ENCODE measurements at places on chromosomes 6 and 20. TPM values are rescaled to one million over a fixed set of nuclear protein-coding genes. Genes with fewer than 3 reads are reported as not detected.

The ESR1 gene
- 0.44 TPM for polyA plus RNA-seq

DNA sequence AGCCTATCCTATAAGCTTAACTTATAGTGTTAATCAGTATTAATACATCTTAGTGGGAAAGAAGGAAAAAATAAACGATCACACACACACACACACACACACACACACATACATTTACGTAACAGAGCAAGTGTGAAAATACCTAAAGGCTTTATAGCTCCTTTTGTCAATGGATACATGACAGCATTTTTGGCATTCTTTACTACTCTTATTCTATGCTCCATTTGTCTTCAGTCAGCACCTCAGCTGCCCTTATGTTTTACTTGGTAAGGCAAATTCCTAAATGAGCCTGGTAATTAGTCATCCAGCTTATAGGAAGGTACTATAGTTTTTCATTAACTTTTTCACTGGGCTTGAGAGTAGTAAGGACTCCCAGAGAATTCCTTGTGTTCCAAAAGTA lies 25.1 kb upstream of the SLC17A3 start:
- no peak for DNase-seq

DNA sequence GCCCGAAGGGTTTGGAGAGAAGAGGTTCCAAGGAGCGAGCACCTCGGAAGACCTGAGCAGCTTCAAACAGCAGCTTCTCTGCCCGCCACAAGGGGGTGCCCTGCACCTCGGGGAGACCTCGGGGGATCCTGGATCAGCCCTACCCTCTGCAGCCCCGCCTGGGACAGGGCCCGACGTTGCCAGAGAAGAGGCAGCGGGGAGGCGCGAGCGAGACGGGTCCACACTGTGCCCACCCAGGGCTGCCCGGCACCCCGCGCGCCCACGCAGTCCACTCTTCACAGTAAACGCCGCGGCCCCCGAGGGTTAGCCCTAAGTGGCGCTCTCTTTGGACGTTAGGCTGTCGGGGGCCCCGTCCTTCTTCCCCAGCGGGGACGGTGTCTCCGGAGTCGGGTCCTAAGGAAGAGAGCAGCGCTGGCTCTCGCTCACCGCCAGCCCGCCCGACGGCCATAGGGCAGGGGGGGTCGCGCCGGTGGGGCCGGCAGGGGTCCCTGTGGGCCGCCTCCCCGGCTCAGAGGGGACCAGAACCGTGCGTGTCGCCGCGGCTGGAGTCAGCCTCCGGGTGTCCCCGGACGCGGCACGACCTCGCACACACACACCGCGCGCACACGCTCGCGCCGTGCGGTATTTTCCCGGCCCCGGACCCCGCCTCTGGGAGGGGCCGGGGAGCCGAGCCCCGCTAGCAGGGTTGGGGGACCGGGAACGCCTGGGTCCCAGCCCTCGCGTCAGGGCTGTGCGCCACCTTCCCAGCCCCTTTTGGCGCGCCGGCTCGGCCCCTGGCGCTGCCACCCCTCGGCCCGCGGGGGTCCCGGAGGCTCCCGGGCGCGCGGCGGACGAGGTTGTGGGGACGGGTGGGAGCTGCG lies 929 bp downstream of the CDH22 start:
- DNase-seq, result peak; percentile 25

DNA sequence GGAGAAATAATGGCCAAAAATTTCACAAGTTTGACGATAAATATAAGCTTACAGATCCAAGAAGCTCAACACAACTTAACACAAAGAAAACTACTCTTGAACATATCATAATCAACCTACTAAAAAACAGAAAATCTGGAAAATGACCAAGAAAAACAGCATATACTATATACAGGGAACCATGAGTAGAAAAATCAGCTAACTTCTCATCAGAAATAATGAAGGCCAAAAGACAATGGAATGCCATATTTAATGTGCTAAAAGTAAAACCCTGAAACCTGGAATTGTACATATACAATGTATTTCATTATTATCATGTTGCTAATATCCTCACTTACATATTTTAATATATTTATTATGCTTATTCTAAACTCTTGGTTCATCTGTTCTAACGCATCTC lies 25.3 kb downstream of the MAPK13 start:
- DNase-seq, result no peak

- no peak for DNase-seq
These were observed 3.1 kb upstream of the TTK start for GRCh38 chr6:80001337-80001736.

- DNase-seq, result no peak
These were observed 3.3 kb downstream of the ENTPD6 start for GRCh38 chr20:25198663-25199383.

DNA sequence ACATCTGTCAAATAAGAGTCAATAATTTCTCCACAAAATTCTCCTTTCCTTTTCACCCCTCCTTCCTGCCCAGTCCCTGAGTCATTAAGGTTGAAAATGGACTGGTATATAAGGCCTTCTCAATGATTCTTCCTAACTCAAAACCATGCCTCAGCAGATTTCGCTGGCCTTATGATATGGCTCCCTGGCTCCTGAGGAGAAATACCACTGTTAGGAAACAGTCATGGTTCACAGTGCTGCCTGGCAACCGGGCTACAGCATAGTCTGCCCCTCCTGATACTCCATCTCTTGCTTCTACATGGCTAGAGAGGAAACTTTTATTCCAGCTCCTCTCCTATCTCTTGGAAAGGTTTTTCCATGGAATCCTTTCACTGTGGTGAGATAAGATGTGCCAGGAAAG lies 4.7 kb downstream of the UBE2J1 start:
- no peak for DNase-seq

DNA sequence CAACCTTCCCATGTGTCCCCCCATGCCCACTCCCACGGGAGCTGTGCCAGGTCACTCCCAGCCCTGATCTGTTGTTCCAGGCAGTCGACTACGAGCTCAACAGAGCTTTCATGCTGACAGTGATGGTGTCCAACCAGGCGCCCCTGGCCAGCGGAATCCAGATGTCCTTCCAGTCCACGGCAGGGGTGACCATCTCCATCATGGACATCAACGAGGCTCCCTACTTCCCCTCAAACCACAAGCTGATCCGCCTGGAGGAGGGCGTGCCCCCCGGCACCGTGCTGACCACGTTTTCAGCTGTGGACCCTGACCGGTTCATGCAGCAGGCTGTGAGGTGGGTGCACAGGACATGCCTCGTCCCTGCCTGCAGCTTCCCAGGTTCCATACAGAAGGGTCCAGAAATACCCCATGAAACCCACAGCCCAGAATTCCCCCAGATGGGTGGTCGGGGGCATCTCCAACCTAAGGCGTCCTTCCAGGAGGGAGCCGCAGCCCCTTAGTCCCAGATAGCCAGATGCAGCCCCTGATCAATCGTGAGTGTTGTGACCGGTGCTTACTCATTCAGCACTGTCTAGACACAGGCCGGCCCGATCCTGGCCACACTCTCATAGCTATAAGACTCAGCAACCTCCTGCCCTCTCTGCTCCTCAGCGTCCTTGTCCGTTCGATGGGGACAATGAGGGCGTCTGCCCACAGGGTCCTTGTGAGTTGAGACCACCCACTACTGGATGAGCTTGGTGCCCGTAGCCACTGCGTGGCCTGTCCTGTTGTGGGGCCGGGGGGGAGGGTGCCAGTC lies 142.1 kb downstream of the TAF4 start:
- DNase-seq, result no peak

The TSHZ2 gene
- polyA plus RNA-seq, result 4.0 TPM

DNA sequence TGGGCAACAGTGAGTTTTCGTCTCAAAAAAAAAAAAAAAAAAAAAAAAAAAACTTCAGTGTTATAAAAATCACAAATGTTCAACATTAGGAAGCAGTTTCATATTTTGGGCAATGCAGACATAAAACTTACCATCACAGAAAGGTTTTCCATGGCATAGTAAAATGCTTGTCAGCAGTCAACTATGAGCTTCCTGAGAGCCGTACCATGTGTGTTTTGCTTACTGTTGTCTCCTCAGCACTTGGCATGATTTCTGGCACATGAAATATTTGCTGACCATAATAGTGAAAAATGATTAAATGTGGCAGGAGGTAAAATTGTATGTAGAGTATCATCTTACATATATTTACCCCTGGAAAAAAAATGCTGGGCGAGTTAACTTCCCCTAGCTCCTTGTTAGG lies 237.5 kb upstream of the SLC35B3 start:
- no peak for DNase-seq

GRCh38 chr20:49245921-49246740 lies 26.9 kb downstream of the DDX27 start:
- DNase-seq, result peak; percentile 35

The IL17F gene
- polyA plus RNA-seq, result not detected

The SAPCD1 gene
- polyA plus RNA-seq, result 1.8 TPM

The SEL1L2 gene
- polyA plus RNA-seq, result not detected

GRCh38 chr20:10217721-10218410 lies 764 bp upstream of the SNAP25 start:
- DNase-seq, result peak; percentile 50

DNA sequence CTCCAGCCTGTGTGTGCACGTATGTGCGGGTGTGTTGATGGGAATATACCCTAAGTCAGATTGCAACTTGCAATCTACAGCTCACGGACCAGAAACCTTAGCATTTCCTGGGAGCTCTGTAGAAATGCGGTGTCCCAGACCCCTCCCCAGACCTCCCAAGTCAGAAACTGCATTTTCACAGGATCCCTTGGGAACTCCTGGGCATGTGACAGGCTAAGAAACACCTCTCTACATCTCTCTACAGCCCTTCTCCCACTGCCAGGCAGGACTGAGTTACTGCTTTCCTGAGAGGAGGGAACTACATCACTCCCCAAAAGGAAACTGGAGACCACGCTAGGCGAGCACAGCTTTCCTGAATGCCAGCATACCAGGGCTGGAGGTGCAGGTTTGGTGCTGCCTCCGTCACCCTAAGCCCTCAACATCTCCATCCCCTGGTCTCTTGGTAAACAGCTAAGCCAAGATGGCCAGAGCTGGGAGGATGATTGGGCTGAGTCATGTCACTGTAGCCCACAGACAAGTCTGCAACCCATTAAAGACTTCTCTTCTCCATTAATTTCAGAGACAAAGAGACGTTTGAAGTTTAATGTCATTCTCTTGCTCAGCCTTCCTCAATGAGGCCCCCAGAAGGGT lies 194.4 kb downstream of the BMP7 start:
- DNase-seq, result no peak

DNA sequence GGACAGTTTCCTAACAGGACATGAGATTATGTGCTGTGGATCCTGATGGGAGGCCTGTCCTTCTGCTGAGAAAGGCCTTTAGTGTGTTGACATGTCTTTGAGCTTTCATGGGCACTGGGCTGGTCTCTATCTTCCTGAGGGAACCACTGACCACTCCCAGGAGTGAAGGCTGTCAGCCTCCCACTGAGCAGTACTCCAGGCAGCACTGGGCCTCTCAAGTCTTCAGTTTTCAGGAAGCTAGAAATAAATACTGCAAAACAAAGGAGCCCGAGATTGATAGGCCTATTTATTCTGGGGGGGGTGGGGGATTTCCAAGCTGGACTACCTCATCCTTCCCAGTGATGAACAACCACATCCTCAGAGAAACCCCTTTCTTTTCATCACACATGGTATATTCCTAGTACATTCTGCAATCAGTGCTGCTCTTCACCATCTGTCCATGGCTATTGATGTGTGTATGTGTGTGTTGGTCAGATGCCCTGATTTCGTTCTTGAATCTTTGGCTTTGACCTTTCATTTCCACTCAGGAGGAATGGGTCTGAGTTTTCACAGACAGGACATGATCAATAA lies 180.9 kb upstream of the SPTLC3 start:
- DNase-seq, result no peak

DNA sequence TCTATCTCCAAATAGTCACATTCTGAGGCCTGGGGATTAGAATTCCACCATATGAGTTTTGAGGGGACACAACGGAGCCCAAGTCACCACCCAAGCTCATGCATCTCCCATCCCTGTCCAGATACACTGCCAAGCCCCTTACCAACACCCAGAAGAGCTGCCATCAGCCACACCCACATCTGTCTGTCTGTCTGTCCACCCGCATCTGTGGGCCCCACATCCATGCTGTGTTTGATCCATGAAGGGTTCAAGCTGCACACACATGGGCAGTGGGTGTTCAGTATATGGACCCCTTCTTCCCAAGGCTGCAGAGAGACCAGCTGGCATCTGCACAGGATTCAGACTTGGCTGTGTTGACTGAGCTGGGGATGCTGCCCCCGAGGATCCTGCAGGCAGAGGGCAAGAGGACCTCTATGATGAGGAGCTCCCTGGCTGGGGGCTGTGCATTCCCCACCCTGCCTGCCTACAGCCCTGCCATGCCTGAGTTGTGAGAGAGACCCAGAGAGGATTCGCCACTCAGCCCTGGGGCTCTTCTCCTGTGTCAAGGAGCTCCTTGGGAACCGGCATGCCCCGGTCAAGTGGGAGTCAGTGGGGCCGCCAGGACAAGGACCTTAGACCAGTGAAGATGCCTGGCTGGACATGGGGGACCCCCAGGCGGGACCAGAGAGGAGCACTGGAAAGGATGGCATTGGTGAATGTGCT lies 206.4 kb downstream of the SYNDIG1 start:
- DNase-seq, result no peak

The MAK gene
- polyA plus RNA-seq, result 0.01 TPM

DNA sequence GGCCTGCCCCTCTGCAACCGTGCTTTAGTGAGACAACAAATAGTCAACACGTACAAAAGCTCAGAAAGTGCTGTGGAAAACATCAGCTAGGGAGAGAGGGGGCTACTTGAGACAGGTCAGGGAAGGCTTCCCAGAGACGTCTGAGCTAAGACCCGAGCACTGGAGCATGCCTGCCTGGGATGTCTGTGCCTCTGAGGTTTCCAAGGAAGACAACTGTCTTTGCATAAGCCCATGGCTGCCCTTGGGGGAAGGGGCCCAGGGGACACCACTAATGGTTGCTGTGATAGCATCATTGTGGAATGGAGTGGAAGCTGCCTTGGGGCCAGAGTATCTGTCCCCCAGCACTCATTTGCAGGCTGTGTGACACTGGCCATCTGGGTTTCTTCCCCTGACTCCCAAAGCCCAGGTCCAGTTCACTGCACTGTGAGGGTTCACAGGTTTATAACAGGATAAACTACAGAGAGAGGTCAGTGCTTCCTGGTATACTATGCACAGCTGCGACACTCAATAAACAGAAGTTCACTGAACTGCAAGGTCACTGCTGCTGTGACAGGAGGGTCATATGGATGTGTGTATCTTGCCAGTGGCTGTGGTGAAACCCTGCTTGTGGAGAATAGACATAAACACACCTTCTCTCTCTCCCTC lies 1.5 kb upstream of the ARFGEF2 start:
- no peak for DNase-seq

Measured in mammary epithelial cell (primary cell).